ENCODE measurements at places on chromosomes 2 and 18.

DNA sequence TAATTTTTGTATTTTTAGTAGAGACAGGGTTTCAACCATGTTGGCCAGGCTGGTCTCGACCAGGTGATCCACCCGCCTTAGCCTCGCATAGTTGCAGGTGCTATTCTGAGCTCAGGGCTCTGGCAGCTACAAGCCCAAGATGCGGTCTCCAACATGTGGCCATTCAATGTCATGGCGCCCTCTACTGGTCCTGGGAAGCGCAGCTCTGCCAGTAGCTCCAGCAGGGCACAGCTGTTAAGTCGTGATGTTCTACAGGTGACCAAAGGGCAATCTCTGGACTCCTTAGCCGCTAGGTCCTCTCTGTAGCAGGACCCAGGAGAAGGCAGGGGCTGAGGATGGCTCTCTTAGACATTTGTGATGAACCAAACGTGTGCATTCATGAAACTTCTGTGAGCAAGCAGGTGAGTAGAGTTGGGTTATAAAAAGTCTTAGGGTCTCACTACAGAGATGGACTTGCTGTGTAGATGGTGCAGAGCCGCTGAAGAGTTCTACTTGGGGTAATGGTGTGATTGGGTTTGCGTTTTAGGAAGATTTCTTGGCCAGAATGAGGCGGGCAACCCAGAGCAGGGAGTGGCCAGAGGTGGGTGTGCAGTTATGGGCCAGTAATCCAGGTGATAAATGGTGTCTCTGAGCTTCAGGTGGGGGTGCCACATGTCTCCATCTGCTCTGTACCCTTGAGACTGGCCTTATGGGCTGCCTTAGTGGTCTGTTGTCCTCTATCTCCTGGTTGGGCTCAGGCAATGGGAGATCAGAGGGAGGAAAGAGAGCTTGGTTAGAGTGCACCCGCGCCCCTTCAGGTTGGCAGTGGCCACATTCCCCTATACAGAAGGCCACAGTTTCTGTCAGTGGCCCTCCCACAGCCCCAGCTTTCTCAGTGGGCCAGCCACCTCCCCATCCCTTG, 31.0 kb downstream of the IL37 start:
- peak; percentile 42 for DNase-seq

- DNase-seq = no peak
These were observed 39.8 kb downstream of the TRAK2 start for GRCh38 chr2:201411421-201411820.

GRCh38 chr2:210620456-210620855, 64.1 kb downstream of the CPS1 start:
- DNase-seq = no peak

- DNase-seq = peak; percentile 21
These were observed 6.0 kb downstream of the RSAD2 start for GRCh38 chr2:6883448-6884122.

- peak; percentile 92 for DNase-seq
These were observed 237.3 kb upstream of the THUMPD2 start for GRCh38 chr2:40016151-40016885.

DNA sequence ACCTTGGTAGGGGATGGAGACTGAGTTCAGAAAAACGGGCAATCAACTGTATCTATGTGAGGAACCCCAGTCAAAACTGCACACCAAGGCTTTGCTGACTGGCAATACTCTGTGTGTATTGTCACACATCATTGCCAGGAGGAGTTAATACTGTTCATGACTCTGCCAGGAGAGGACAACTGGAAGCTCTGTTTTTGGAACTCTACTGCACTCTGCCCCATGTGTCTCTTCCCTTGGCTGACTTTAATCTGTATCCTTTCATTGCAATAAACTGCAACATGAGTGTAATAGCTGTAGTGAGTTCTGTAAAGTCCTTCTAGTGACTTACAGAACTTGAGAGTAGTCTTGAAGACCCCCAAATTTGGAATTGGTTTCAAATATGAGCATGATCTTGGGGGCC, 72.3 kb downstream of the FAM228A start:
- no peak for DNase-seq

DNA sequence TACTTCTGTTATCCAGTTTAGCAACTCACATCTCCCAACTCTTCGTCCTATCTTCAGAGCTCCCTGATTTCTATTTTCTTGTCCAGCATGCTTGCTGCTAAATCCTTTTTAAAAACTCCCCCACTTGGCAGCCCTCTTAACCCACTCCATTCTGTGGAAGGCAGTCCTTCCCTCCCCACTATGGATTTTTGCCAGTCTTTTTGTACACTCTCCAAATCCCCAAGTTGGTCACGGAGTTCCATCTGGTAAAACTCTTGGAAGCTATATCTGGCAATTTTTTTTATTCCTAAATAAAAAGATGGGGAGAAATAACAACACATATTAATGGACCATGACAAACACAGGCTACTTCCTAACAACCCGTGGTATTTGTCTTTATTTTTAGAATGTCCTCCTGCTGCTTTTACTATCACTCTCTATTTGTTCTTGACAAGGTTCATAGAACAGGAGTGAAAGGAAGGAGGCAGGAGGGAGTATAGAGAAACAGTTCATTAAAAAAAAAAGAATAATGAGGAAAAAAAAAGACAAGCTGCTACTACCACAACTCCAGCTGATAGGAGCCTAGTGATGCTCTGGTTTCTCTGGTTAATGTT, 120.0 kb upstream of the THSD7B start:
- DNase-seq = peak; percentile 94

DNA sequence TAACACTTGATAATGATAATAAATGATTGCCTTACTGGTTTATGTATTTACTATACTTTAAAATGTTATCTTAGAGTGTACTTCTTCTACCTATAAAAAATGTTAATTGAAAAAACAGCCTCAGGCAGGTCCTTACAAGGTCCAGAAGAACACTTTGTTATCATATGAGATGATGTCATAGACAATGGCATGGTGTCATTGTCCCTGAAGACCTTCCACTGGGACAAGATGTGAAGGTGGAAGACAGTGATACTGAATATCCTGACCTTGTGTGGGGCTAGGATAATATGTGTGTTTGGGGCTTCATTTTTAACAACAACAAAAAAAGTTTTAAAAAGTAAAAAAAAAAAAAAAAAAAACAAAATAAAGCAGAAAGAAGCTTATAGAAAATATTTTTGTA, 342.2 kb upstream of the KYNU start:
- no peak for DNase-seq

DNA sequence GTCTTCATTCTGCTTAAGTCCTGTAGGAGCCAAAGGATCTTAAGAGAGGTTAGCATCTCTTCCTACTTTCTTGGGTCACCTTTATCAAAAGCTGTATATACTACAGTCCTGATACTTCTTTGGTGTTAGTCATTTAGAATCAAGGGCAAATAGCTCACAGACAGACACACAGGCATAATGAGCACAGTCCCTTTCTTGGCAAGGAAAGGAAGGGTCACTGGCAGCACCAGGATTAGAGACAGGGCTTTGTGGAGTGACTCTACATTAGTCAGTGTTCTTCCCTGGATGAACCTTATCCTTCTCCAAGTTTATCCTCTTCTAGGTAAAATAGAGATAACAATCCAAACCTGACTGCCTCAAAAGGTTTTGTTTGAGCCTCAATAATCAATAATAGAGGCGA, 40.0 kb upstream of the NCKAP5 start:
- no peak for DNase-seq

DNA sequence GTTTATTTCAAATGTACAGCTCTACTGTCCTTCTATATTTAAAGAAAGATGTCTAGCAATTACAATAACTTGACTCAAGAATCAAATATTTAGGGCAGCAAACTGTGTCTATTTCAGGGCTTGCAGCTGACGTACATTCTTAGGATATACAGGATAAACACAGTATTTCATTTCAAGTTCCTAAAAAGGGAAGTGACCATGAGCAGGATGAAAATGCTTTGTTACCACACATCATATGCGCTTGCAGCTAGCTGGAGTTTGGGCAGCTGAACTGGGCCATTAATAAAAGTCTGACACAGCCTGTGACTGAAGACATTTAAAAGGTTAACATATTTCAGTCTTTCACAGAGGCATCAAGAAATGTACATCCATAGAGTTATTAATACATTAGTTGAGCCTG, 264.6 kb upstream of the TRIB2 start:
- DNase-seq = no peak

GRCh38 chr2:85330839-85331636, 3.2 kb upstream of the TGOLN2 start:
- no peak for DNase-seq

DNA sequence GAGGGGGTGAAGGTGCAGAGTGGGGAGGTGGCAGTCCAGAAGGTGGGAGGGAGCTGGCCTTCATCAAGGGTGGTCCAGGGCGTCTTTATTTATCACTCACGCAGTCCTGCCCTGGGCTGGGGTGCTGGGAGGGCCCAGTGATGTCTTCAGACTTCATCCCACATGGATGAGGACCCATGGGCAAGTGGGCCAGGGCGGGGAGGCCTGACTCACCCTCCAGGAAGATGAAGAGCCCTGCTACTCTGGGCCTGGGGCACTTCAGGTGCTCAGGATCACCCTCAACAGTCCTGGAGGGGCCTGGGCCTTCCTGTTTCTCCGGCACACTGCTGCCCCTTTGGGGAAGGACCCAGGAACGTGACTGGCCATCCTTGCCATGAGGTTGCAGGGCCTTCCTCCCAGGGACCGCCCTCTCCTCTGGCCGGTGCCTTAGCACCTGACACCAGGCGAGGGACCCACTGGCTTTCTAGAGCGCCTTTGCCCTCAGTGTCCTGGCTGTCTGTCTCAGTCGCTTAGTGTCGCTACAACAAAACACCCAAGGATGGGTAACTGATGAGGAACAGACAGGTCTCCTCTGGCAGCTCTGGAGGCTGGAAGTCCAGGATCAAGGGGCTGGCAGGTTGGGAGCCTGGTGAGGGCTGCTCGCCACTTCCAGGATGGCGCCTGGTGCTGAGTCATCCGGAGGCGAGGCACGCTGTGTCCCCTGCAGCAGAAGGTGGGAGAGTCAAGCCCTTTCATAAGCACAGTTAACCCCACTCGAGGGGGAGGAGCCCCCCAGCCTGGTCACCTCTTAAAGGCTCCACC, 57.8 kb upstream of the HS6ST1 start:
- no peak for DNase-seq

- DNase-seq = no peak
These were observed 56.6 kb downstream of the RALBP1 start for GRCh38 chr18:9531791-9532410.

DNA sequence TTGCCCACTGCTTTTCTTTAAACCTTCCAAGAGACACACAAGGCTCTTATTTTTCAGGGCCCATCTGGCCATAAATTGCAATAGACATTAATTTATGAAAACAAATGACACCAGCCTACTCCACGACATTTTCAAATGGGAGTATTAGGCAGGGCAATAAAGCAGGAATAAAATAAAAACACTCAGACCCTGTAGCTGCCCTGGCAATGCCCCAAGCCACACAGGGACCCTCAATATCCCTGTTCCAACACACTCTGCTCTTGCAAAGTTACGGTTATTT, 550.8 kb upstream of the TNP1 start:
- DNase-seq = peak; percentile 34
